ENCODE measurements at places on chromosomes 1 and 21.
A peak's percentile ranks its signal among the peaks of the same experiment; 100 is the strongest.

GRCh38 chr1:189774721-189775287 lies 702.9 kb downstream of the BRINP3 start:
- no peak for DNase-seq

DNA sequence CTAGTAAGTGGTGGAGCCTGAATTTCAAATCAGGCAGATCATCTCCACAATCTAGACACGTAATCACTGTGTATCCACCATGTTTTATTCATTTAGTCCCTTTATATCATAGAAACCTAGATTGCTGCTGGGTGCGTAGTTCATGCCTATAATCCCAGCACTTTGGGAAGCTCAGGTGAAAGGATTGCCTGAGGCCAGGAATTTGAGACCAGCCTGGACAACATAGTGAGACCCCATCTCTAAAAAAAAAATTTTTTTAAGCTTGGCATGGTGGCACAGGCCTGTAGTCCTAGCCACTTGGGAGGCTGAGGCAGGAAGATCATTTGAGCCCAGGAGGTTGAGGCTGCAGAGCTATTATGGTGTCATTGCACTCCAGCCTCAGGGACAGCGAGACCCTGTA lies 10.1 kb downstream of the MED18 start:
- DNase-seq, result no peak

- DNase-seq, result no peak
Measured at GRCh38 chr1:24954631-24955030, 24.6 kb upstream of the RUNX3 start.

GRCh38 chr1:89261926-89262515 lies 10.6 kb downstream of the GBP5 start:
- no peak for DNase-seq

- no peak for DNase-seq
Measured at GRCh38 chr1:84271441-84272151, 29.9 kb upstream of the SAMD13 start.

- DNase-seq, result no peak
Measured at GRCh38 chr1:236823559-236823958, 28.5 kb downstream of the MTR start.

- DNase-seq, result no peak
Measured at GRCh38 chr21:19999369-20000272, 998.6 kb upstream of the NCAM2 start.

GRCh38 chr1:40064797-40065499 lies 24.4 kb downstream of the CAP1 start:
- DNase-seq, result no peak

DNA sequence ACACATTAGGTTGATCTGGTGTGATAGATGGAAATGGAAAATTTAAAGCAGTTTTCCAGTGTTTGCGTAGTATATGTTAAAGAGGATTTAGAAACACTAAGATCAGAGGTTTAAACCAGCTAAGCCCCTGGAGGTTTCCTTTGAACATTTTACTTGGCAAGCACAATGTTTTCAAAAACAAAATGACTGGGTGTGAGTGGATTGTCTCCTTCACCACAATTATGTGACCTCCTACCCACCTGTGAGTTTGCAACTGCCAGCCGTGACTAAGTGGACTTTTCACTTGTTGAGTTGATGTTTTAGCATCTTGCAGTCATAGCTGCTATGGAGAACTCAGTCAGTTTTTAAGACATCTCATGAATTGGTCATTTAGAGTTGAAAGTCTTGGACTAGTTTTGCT lies 4.7 kb downstream of the CCDC190 start:
- peak; percentile 84 for DNase-seq

GRCh38 chr1:53075761-53076163 lies 13.7 kb downstream of the PODN start:
- DNase-seq, result no peak

DNA sequence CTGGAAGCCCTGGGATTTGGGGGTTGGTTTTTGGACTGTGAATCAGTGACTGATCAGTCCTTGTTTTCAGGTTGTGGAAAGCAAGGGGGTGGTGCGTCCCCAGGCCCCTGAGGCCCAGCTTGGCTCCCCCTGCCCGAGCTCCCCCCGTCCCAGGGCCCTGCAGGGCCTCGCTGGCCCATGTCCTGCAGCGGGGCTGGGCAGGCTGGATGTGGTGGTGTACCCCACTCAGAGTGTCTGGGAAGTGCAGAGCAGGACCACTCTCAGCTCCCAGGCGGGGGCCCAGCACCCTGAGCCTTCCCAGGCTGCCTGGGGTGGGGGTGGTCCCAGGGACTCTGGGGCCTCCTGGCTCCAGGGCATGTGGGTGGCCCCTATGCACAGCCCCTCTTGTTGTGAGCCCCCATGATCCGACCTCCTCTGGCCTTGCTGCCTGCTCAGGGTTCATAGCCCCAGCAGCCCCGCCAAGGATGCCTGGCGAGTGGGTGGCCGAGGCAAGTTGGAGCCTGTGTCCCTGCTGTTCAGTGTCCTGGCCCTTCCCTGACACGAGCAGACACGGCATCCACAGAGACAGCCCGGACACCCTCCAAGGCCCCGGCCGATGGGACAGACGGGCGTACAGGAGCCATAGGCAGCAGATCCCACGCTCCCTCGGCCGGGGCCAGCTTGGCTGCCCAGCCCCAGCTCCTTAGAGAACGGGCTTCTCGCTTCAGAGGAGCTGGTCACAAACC lies 37.9 kb downstream of the SLX9 start:
- no peak for DNase-seq

DNA sequence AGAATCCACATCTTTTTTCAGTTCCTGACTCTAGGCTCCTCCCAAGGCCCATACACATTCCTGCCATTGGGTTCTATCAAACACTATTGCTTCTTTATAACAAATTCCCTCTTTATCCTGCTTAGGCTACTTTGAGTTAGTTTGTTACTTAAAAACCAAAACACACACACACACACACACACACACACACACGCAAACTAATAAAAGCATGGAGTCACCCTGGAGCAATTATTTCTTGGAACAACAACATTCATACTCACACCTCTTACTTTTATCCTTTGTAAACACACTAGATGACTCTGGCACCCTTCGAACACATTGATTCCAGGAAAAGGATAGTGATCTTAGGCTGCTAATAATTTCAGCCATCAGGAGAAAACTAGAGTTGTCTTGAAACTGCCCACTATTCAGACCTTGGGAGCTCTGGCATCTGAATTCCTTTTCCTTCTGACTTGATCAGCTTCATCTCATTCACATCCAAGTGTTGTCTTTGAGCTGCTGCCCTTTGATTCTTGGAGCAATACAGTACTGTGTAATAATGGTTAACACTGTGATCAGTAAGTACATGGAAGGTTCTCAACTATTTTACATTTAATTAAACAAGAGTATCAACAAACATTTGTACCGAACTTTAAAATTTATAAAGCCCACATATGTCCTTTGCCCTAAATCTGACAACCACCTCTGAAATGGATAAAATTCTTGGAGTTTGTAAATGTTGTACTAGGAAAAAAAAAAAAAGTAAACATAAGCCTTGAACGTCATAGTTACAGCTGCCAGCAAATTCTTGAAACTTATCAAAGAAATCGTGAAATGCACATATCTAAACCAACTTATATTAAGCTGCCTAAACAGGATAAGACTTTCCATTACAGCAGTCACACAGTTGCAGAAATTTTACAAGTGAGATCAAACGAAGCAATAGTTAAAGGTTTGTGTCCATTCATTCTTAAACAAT lies 2.8 kb upstream of the SEC22B start:
- DNase-seq, result peak; percentile 14

DNA sequence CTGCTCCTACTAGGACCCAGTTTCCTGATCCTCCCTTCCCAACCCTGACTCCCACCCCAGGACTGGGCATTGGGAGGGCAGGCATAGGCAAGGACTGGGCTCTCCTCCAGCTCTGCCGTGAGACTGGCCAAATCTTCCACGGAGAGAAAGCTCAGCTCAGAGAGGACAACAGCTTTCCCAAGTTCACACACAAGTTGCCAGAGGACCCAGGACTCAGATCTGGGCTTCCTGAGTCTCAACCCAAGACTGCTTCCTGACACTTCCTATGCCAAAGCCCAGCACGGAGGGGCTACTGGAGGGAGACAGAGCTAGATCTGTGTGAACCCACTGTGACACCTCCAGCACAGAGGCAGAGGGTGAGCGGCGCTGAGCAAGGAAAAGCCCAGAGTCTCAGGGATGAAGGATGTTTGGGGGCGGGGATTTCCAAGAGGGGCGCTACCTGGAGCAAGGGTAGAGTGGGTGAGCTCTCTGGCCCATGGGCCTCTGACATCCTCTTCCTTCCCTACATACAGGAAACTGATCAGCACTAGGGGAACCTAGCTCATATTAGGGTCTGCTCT lies 7.1 kb downstream of the PDZK1IP1 start:
- DNase-seq, result no peak

DNA sequence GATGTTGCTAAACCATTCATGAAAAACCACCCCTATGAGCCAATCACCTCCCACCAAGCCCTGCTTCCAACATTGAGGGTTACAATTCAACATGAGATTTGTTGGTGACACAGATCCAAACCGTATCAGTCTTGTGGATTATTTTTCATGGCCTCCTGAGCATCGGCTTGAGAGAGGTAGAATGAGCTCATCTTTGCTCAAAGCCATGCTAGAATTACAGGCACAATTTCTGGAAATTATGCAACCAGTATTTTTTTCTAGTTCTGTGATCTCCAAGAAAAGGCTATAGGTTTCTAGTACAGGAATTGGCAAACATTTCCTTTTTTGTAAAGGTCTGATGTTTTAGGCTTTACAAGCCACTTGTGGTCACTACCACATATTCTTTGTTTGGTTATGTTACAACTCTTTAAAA lies 219.4 kb downstream of the DUSP10 start:
- no peak for DNase-seq

DNA sequence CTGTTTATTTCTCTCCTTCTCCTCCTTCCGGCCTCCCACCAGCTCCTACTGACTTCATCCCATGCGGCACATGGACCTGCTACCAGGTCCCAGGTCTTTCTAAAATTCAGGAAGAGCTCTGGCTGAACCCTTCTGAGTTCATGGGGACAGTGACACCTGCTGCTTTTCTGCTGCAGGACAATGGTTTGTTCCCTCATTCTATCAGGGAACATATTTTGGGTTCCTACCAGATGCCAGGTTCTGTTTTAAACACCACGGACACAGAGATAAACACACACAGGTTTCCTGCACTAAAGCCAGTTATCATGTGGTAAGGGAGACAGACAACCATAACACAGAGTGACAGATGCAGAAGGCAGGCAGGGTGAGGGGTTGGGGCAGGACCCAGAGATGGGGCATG lies 114.0 kb upstream of the RAB4A start:
- no peak for DNase-seq

GRCh38 chr1:206653715-206654459 lies 18.6 kb downstream of the DYRK3 start:
- no peak for DNase-seq

DNA sequence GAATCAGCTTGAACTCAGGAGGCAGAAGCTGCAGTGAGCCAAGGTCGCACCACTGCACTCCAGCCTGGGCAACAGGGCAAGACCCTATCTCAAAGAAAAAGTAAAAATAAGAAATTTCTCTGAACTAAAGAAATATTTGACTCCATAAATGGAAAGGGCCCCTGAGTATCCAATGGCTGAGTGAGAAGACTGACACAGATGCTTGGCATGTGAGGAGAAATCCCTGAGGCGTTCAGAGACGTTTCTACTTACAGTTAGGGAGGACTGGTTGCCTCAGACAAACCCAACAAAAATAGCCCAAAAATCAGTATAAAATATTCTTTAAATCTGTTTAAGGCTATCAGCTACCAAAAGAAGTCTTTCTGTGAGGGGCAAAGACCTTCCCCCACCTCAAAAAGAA lies 3.0 kb upstream of the SUMO3 start:
- DNase-seq, result no peak

DNA sequence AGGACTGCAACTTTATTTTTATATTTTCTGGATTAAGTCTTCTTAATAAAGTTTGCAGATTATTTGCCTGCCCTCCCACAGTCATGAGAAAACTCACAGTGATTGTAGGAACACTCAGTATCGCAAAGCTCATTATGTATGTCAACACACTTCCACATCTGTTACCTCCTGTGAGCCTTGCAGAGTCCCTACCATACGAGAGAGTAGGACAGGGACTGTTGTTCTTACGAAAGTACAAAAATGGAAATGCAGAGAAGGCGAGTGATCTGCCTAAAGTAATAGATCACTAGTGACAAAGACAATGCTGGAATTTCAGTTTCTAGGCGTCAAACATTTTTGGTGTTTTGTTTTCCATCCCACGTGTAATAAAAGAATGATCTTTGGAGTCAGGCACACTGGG lies 131.7 kb downstream of the SYT2 start:
- DNase-seq, result no peak

DNA sequence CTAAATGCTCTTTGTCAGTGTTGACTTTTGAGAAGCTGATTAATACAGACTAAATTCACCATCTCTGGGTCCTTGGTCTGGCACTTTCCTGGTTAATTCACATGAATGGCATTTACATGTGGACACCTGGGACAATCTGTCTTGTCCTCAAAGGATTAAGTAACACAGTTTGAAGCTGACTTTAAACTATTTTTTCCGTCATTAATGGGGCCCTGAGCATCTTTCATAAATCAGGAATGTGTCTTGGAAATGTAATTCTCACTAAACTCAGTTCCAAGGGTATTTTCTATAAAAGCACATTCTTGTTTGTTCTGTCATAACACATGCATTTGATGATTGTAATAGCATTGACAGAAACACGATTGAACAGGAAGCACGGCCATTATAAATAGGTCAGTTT lies 26.7 kb upstream of the NBL1 start:
- DNase-seq, result no peak

DNA sequence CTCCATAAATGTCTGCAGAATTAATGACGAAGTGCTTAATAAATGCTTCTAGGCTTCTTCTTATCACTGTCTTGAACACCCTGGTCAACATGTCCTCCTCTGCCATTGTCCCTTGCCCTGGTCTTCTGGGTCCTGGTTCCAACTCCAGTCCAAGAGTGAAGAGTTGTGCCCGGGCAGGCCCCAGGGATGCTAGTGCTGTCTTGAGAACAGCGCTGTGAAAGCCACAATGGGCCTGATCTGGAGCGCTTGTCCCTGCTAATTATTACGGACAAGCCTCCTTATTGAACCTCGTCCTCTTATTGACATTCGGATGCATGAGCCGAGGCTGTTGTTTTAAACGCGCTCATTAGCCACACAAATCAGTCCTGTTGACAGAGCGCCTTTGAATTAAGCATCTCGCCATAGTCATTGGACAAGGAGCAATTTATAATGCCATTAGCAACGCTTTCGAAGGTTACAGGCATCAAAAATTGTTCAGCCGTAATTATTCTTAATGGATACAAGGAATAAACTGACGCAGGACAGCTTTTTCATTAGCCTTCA lies 211.6 kb upstream of the POU3F1 start:
- DNase-seq, result no peak

DNA sequence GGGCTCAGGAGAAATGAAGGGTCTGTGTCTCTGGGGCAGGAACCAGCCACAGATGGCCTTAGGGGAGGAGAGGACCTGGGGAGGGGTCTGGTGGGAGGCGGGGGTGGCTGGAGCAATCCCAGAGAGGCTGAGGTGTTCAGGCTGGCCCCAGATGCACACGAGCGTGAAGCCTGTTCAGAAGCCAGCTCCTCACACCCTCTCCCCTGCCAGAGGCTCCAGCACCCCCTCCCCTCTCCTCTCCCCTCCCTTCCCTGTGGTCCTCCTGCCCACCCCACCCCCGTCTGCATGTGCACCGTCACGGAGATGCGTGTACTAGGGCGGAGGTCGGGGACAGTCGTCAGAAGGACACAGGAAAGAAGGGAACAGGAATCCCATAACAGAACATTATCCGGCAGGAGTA lies 115.0 kb upstream of the COL6A1 start:
- DNase-seq, result no peak

All from myocyte (in vitro differentiated cells).